Progenitor cell of endocrine pancreas (in vitro differentiated cells): ENCODE measurements at places on chromosomes 2 and 18.

- DNase-seq, result no peak
Measured at GRCh38 chr2:64362562-64363026, 91.4 kb upstream of the LGALSL start.

- no peak for DNase-seq
Measured at GRCh38 chr2:146506851-146507250, 1338.0 kb upstream of the ACVR2A start.

DNA sequence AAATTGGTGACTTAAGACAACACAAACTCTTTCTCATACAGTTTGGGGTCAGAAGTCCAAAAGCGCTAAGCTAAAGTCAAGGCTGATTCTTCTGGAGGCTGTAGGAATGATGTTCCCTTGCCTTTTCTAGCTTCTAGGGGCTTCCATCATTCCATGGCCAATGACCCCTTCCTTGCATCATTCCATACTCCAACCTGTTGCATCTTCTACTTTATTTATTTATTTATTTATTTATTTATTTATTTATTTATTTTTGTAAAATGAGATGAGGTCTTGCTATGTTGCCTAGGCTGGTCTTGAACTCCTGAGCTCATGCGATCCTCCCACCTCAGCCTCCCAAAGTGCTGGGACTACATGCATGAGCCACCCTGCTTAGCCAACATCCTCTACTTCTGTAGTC is 44.7 kb upstream of the C1D start:
- DNase-seq, result no peak

DNA sequence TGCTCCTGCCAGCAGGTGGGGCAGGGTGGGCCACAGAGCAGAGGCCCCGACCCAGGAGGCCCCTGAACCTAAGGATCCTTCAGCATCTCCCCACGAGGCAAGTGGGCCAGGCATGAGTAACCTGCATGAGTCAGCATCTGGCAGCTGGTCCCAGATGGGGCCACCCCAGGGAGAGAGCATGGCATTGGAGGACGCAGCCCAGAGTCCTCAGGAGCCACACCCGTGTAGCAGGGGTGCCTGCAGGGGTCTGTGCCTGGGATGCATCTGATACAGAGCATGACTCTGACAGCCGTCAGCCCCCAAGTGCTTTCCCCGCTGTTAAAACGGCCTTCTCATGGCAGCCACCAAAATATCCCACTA is 185.6 kb upstream of the SALL3 start:
- DNase-seq, result no peak

DNA sequence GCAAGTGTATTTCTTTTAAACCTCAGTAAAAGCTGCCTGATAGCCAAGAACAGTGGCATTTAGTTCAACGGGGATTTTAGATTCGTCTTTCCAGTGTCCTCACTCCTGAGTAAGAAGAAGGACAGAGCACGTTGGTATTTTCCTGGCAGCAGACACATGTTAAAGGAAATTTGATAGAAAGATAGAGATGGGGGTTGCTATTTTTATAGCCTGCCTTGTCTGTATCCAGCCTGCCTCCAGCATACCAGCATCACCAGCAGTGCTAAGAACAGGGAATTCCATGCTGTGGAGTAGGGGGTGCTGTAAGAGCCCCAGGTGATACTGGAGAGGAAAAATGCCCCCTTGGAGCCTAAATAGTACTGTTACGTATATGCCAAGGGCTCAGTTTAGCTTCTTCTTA is 1.1 kb upstream of the SMYD1 start:
- DNase-seq, result no peak

DNA sequence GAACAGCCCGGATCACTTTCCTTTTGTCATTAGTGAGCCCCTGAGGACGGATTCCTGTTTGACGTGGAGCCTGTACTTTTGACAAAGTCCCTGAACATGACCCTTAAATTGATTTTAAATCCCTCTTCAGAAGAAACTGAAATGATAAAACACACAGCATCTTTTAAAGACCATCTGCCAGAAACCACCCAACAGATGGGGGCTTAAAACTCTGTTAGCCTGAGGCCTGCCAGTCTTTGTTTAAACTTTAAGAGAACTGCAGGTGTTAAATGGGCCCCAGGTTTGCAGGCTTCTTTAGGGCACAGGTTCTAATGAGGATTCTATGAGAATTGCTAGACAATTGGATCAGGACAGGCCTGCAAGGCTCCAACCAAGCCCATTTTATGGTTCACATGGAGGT is 177.9 kb downstream of the ALK start:
- no peak for DNase-seq

- no peak for DNase-seq
Measured at GRCh38 chr2:43604674-43605073, 8.8 kb upstream of the THADA start.

DNA sequence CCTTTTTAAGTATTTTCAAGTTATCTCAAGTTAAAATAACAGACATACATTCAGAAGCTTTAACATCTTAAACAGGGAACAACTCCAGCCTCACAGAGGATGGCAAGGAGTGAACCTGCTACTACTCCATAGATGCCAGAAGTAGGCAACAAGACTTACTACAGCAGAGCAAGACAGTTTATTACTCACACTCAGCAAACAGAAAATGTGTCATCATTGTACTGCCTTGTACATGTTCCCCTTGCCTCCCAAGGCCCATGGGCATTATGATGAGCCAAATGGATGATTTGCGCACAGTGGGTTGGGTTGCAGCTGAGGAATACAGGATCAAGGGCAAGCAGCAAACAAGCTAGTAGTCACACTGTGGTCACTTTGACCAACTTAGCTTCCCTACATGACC is 80.6 kb upstream of the VRK2 start:
- no peak for DNase-seq

- peak; percentile 71 for DNase-seq
Measured at GRCh38 chr2:126776692-126777619, 121.0 kb downstream of the GYPC start.

DNA sequence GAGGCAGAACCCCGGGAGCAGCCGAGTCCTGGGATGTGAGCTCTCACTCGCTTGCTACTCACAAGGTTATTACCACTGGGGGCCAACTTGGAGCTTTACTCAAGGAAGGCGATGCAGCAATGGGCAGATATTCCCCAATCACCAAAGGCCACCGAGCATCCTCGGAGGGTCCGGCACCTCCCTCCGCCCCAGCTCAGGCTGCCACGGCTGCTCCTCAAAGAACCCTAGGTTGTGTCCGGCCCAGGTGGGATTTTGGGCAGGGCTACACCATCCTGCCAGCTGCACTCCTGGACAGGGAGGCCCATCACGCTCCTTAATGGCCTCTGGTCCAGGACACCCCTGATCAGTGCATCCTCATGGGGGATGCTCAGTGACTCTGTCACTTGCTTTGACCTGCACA is 24.8 kb downstream of the FBLN7 start:
- DNase-seq, result no peak

GRCh38 chr2:71612581-71613402 is 159.4 kb downstream of the DYSF start:
- no peak for DNase-seq

DNA sequence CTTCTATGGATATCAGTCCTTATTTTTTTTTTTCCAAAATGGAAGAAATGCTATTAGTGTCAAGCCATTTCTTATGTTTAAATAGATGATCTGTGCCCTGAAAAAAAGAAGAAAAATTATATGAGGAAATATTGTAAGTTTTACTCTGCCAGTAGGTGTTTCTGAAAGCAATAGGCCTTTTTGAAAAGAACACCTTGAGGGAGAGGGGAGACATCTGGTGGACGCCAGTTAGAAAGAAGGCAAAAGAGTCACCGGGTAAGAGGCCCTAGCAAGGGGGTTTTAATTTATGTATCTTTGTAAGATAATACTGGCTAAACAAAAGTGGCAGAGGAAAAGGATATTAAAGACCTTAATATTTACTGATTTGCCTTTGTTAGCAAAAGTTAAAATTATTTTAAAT is 56.1 kb downstream of the DYNAP start:
- DNase-seq, result no peak

GRCh38 chr2:130852521-130853115 is 15.9 kb downstream of the ARHGEF4 start:
- DNase-seq, result no peak

GRCh38 chr18:65049586-65049985 is 701.2 kb upstream of the CDH7 start:
- no peak for DNase-seq

DNA sequence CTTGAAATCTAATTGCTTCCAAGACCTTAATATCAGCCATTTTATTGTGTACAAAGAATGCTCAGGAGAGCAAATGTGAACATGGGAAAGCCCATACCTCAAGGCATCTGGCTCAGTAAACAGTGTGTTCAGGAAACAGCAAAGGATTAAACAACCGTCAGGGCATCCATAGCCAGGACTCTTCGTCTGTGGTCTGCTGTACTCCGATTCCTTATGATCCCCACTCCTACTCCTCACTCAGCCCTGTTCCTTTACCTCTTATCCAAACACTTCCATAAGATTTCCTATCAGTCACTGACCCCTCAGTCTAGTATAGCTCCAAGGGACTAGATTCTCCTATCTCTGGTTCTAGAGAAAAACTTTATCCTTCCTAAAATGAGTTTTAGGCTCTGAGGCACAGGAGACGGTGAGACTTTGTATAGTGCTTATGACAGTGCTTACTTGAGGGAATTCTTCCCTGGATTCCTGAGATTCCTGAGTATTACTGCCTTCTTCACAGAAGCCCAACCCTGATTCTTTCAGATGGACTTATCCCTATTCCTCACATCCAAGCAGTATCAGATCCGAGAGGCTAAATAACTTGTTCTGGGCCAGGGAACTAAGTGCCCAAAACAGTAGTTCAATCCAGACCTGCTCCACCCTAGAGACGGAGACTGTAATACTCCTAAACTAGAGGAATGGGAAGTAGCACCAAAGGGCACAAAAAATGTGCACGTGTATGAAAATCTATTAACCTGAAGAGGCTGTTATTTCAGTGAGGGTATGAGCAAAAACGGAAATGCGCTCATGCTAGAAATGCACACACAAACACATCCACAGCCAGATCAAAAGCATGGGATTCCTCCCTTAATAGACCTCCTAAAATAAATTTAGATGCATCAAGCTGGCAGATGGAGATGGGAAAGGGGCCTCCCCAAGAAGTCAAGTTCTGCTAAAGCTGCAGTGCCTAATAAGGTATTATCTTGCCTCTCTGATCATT is 42.1 kb upstream of the SIGLEC15 start:
- no peak for DNase-seq

DNA sequence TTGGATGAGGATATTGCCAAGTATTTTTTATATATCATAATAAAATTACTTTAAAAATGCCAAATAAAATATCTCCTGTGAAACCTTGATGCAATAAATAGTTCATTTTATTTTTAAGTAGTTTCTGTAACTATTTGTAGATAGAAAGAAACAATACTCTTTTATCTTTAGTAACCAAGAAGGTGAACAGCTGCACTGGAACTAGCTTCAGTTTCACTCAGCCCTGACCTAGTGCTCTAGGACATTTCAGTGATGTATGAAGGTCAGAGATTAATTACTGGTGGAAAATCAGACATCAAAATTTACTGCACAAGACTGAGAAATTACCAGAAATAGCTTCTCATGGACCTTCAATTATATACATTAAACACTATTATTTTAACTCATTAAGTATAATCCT is 1305.0 kb downstream of the CNTNAP5 start:
- DNase-seq, result no peak

DNA sequence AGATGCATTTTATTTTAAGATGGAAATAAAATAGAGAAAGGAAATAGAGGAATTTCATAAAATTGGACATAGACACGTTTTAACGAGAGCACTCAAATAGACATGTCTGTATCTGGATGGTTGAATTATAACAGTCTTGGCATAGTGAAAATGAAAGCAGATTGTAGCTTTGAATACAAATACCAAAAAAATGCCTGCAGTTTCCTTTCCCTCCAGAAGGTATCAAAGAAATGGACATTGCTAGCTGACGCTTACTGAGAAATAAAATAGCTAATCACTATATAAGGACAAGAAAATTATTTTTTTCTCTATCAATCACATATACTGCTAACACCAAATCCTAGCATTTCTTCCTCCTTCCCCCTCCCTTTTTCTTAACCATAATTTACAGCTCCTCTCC is 11.4 kb upstream of the MAPRE2 start:
- DNase-seq, result no peak

DNA sequence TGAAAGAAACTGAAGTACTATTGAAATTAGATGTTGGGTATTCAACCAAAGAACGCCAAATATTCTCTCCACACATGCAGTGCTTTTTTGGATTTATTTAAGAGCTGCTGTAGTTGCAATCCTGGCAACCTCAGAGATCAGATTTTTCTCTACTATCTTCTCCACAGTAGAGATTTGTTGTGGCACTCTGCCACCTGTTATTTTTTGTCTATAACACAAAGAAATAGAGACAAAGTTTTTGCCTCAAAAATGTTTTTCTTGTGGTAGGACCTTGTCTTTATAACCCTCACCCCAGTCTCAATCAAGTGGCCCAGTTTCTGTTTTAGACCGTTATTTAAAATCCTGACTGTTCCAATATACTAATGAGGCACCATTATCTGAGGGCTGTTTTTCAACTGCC is 79.4 kb downstream of the SCG2 start:
- DNase-seq, result no peak

- DNase-seq, result no peak
Measured at GRCh38 chr18:36568487-36568886, 260.3 kb downstream of the TPGS2 start.

- no peak for DNase-seq
Measured at GRCh38 chr18:46706968-46707367, 49.9 kb downstream of the ST8SIA5 start.

DNA sequence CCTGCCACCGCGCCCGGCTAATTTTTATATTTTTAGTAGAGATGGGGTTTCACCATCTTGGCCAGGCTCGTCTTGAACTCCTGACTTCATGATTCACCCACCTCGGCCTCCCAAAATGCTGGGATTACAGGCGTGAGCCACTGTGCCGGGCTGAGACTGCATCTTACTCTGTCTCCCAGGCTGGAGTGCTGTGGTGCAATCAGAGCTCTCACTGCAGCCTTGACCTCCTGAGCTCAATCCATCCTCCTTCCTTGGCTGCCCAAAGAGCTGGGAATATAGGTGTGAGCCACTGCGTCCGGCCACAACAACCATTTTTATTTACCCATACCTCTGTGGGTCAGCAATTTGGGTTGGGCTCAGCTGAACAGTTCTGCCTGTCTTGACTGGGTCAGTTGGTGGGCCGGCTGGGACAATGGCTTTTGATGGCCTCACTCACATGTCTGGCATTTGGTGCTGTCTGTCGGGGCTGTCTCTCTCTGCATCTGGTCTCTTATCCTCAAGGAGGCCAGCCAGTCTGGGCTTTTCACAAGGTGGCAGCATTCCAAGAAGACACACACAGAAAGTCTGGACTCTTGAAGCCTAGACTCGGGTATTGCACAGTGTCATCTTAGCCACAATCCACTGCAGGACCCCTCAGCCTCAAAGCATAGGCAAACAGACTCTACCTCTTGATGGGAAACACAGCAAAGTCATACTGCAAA is 116.8 kb upstream of the GATA6 start:
- no peak for DNase-seq
